ENCODE measurements at places on chromosomes 6 and 20.

DNA sequence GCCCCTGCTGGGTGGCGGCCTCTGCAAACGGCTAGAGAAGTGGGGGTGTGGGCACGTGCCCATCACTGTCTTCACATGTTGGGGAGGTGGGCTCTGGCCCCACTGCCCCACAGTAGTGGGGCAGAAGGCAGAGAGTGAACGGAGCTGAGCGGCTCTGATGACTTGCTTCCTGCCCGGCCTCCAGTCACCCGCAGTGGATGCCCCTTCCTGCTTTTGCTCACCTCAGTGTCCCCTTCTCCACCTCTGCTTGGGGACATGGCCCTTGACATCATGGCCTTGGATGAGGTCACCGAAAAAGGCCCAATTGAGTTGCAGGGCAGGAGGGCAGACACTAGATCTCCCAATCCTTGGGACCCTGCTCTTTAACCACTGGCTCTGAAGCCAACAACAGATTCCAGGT lies 40.1 kb downstream of the KCNK5 start:
- DNase-seq = no peak

GRCh38 chr6:137224799-137225198 lies 5.6 kb upstream of the IFNGR1 start:
- DNase-seq = no peak

- no peak for DNase-seq
Observed at GRCh38 chr6:25485821-25486534, 166.0 kb upstream of the SCGN start.

DNA sequence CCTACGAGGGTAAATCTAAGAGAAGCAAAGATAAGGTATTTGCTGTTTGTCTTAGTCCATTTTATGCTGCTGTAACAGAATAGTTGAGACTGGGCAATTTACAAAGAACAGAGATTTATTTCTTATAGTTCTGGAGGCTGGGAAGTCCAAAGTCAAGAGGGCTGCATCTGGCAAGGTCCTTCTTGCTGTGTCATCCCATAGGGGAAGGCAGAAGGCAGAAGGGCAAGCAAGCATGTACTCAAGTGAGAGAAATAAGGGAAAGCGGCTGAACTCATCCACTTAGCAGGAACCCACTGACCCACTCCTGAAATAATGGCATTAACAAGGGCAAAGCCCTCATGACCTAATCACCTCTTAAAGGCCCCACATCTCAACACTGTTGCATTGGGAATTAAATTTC lies 102.7 kb downstream of the AGPAT4 start:
- DNase-seq = no peak

- no peak for DNase-seq
Observed at GRCh38 chr6:117561128-117561527, 41.2 kb downstream of the GOPC start.

DNA sequence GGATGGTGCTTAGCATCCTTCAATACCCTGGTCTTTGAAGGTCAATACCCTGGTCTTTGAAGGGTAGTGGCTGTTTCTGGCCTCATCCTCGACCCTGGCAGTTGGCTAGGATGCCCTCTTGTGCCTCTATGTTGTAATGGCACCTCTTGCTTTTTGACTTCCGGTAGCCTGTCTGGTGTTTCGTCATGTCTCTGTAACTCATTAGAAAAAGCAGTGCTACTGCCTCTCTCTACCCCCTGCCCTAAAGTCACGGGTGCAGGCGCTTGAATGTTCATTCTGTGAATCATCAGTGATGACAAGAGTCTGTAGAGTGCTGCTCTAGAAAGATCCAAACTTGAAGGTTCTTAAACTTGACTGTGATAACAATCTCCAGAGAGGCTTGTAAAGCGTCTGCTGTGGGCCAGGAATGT lies 28.3 kb downstream of the RSPO4 start:
- peak; percentile 50 for DNase-seq

DNA sequence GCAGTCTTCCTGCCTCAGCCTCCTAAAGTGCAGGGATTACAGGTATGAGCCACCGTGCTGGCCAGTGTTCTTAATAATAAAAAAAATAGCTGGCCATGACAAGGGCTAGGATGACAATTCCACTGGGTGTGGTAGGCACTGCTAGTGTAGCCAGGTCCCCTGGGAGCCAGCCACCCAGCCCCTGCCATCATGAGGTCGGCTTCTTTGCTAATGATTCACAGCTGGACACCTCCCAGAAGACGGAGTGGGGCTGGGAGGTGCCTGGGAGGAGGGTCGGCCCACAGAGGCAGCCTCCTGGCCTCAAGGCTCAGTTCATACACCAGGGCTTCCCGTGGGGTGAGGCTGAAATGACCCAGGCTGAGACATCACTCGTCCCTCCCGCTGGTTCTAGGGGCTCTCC lies 230.4 kb downstream of the TAF4 start:
- no peak for DNase-seq

- no peak for DNase-seq
Observed at GRCh38 chr6:20814494-20814893, 280.2 kb downstream of the CDKAL1 start.

- DNase-seq = no peak
Observed at GRCh38 chr6:44301782-44302564, 11.2 kb downstream of the AARS2 start.

GRCh38 chr20:42587427-42587826 lies 602.3 kb downstream of the PTPRT start:
- DNase-seq = no peak

GRCh38 chr6:157049133-157049532 lies 272.0 kb downstream of the ARID1B start:
- no peak for DNase-seq

DNA sequence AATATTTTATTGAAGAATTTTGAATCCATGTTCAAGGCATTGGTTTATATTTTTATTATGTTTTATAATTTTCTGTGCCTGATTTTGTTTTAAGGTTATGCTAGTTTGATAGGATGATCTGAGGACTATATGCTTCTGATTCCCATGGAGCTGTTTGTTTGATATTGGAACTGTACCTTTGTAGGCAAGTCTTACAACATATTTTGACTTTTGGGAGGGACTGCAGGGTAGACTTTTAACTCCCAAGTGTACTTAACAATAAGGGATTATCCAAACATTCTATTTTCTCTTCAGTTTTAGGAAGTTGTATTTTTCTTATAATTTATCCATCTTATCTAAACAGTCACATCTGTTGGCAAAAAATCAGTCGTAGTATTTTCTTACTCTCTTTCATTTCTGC lies 82.6 kb downstream of the HIVEP1 start:
- DNase-seq = no peak

- DNase-seq = no peak
Observed at GRCh38 chr6:168115748-168116437, 36.9 kb upstream of the FRMD1 start.

DNA sequence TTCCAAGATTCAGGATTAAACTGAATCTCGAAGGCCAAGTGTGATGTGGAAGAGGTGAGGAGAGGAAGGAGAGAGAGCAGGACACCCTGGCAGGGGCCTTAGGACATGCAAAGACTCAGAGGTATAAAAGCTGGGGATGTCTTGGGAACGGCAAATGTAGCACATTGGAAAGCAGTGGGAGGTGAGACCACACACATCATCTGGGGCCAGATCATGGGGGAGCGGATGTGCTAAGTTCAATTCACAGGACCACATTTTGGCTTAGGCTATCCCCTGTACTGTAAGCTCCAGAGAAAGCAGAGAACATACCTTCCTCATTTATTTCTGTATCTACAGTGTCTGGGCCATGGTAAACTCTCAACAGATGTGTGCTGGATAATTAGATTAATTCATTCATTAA lies 59.5 kb upstream of the MBOAT1 start:
- no peak for DNase-seq

DNA sequence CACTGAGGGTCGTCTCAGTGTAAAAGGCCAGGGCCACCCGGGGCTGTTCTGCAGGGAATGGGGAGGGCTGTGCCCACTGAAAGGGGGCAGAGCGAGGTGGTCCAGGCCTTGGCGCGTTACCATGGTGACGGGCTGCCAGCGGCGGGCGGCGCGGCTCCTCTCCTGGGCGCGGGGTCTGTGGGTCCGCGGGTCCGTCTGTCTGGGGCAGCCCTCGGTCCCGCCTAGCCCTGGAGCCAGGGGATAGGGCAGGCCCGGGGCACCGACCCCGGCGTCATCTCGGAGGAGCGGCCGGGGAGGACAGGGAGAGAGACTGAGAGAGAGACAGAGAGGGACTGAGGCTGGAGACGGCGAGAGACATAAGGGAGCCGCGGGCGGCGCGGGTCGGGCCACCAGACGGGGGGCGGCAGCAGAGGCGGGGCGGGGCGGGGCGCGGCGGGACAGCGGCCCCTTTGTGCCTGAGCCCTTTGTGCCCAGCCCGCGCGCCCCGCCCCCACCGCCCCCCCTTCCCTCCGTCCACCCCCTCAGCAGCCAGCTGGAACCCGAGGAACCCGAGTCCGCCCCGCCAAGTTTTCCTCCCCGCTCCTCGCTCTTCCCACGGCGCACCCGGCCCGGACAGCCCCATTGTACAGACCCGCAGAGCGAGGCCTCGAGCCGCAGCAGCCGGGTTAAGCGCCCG lies at the start of gene KIAA1755:
TSS of gene KIAA1755 (minus strand) at position 358 of the 676 bp plus-strand sequence. CDS start at position 123, 235 bp downstream.
- no peak for DNase-seq

- DNase-seq = no peak
Observed at GRCh38 chr20:43190332-43190953, 737 bp upstream of the PTPRT start.

DNA sequence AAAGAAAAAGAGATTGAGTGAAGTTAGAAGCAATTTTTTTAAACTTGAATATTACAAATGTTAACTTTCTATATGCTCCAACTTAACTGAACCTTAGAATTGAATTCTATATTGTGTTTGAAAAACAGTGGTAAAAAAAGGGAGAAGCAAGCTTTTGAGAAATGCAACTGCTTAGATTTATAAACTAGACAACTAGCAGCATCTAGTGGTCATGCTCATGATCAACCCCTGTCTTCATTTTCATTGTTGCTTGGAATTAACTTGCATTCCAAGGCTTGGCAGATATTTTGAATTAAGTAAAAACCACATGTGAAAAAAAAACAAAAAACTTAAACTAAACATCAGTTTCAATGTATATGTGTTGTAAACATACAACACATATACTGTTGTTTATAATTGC lies 113.1 kb downstream of the C6orf58 start:
- no peak for DNase-seq

GRCh38 chr6:17472653-17473183 lies 79.3 kb downstream of the CAP2 start:
- DNase-seq = no peak

DNA sequence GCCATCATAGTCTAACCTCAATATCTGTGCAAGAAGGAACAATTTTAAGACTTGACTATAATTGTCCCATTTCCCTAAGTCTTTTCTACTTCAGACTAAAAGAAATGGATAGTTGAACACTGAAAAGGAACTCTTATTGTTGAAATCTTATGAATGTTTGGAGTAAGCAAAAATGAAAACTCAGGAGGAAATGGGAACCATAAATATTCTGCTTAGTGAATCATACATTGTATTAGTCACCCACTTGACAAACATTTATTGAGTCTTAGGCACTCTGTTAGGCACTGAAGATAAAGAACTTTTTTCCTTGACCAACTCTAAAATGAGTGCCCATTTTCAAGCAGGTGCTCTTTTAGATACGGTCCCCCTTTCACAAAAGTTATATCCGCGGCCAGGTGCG lies 8.7 kb downstream of the CCDC170 start:
- DNase-seq = no peak

- DNase-seq = no peak
Observed at GRCh38 chr6:156260815-156261214, 516.4 kb upstream of the ARID1B start.

DNA sequence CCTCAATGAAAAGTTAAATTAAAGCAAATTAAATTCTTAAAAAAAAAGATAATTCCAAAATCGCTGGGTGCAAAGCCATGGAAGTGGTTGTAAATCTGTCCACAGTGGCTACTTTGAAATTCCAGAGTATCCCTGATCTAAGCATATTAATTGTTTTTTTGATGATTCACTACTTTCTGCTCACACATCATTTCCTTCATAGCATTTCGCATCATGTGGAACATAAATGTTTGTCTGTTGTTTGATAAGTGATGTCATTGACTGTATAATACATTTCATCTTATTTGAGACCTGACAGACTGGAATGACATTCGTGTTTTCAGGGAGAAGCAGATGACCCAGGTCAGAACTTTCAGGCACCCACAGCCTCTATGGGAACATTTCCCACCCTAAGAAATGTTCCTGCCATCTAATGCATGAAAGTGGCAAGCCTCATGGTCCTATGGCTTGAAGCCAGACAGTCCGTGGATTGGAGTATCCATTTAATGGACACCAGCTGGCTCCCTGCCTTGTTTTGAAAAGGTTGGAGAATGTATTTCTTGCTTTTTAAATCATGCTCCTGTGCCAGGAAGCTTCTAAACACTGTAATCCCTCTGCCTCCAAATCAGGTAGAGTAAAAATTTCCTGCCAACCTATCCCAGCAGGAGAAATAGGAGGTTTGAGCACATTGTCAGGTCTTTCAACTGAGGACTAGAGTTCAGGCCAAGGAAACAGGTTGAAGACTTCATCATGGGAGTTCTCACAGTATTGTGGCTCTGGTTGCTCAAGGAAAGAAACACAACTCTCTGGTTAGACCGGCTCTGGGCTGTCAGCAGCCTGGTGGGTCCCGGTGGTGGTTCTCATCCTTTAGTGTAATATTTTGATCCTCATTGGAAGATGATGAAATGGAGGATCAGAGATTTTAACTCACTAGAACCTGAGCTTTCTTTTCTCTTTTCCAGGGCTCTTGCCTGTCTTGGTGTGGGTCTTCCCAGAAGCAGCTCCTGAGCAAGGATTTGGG lies 157.9 kb downstream of the SLC24A3 start:
- no peak for DNase-seq

GRCh38 chr6:80541181-80541580 lies 434.7 kb downstream of the BCKDHB start:
- DNase-seq = no peak
